ENCODE measurements at places on chromosomes 11 and 22. TPM values are rescaled to one million over a fixed set of nuclear protein-coding genes. Genes with fewer than 3 reads are reported as not detected.

Gene USH1C
- total RNA-seq: not detected

DNA sequence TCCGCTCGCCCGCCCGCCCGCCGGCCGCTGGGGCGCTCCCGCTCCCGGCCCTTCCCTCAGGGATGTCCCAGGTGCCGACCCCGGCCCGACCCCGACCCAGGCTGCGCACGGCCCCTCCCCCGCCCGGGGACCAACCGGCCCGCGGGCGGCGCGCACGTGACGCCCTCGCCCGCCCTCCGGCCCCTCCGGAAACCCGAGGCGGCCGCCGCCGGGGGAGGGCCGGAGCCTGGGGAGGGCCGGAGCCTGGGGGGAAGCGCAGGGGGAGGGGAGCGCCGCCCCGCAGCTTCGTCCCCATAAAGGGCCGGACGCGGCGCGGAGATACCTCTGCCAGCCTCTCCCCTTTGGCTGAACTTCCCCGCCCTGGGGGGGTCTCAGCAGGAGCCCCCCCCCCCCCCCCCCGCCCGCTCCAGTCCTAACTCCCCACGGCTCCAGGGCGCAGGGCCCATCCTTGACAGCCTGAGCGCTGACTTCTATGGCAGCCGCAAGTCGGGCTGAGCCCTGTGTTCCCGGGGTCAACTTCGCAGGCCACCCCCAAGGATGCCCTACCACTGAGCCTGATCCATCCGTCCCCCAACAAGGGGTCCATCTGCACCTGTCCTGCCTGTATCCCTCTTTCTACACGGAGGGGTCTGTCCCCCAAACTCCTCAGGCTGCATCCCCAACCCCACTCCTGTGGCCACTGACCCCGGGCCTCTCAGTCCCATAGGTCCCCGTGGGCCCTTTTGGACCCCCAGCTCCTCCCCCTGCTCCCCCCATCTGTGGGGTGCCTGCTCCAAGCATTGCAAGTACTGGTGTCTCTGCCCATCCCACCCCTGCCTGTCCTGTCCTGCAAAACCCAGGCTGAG, at the start of gene MAPK12:
Gene MAPK12, minus strand, starts transcription at position 69 of the 845 bp plus-strand sequence. CDS start 174 bp downstream, outside the sequence.
- no peak for DNase-seq

DNA sequence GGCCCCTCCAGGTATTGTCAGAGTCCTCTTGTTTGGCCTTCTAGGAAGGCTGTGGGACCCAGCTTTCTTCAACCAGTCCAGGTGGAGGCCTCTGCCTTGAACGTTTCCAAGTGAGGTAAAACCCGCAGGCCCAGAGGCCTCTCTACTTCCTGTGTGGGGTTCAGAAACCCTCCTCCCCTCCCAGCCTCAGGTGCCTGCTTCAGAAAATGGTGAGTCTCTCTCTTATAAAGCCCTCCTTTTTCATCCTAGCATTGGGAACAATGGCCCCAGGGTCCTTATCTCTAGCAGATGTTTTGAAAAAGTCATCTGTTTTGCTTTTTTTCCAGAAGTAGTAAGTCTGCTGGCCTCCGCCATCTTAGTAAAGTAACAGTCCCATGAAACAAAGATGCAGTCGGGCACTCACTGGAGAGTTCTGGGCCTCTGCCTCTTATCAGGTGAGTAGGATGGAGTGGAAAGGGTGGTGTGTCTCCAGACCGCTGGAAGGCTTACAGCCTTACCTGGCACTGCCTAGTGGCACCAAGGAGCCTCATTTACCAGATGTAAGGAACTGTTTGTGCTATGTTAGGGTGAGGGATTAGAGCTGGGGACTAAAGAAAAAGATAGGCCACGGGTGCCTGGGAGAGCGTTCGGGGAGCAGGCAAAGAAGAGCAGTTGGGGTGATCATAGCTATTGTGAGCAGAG, at the start of gene CD3E:
Gene CD3E, plus strand, starts transcription at position 163 of the 681 bp plus-strand sequence. Its CDS starts 223 bp downstream, at position 386.
- peak; percentile 78 for DNase-seq

- DNase-seq: no peak
Measured at GRCh38 chr11:86388198-86388597, 13.5 kb downstream of the CCDC81 start.

- DNase-seq: no peak
Measured at GRCh38 chr22:36445158-36445668, 36.2 kb downstream of the TXN2 start.

DNA sequence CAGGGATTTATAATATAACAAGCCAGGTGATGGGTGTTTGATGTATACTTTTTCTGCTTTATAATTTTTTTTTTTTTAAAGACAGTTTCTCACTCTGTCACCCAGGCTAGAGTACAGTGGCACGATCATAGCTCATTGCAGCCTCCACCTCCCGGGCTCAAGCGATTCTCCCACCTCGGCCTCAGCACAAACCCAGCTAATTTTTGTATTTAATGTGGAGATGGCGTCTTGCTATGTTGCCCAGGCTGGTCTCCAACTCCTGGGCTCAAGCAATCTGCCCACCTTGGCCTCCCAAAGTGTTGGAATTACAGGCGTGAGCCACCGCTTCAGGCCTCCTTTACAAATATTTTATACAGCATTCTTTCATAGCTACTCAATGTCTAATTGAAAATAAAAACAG, 48.6 kb downstream of the MORC2 start:
- no peak for DNase-seq
